ENCODE measurements at places on chromosomes 4 and X.

DNA sequence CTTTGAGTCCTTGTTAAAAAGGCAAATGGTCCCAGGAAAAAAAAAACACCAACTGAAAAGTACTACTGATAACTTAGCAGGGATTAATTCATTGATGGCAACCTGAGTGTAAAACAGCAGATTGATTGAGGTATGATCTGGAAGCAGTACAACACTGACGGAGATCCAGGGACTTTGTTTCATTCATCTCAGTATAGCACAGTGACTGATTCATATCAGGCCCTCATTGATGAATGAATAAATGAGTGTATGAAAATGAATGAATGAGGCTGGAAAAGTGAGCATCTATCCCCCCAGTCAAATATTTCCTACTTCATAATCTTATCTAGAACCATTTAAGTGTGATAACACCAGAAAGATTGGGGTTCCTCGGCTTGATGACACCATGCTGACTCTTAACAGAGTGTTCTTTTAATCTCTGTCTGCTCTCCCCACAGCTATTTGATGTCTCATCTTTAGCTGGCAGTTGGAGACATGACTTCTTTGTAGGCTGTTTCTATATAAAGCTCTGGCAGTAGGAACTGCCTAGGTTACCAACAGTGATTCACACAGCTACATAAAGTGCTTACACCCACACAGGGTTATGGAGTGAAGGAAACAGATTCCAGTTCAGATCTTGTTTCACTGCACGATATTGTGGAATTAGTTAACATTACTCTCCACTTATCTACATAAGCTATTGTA lies 18.6 kb upstream of the RNF128 start:
- DNase-seq = no peak

DNA sequence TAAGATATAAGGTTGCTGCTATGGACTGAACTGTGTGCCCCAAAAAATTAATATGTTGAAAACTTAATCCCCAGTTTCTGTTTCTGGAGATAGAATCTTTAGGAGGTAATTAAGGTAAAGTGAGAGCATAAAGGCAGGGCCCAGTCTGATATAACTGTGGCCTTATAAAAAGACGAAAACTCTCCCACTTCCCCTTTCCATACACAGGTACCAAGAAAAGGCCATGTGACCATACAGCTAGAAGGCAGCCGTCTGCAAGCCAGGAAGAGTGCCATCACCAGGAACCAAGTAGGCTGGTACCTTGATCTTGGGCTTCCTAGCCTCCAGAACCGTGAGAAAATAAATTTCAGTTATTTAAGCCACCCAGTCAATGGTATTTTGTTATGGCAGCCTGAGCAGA lies 550.3 kb downstream of the SMARCA1 start:
- no peak for DNase-seq

- peak; percentile 27 for DNase-seq
Observed at GRCh38 chrX:49884290-49884862, 5.1 kb downstream of the USP27X start.

DNA sequence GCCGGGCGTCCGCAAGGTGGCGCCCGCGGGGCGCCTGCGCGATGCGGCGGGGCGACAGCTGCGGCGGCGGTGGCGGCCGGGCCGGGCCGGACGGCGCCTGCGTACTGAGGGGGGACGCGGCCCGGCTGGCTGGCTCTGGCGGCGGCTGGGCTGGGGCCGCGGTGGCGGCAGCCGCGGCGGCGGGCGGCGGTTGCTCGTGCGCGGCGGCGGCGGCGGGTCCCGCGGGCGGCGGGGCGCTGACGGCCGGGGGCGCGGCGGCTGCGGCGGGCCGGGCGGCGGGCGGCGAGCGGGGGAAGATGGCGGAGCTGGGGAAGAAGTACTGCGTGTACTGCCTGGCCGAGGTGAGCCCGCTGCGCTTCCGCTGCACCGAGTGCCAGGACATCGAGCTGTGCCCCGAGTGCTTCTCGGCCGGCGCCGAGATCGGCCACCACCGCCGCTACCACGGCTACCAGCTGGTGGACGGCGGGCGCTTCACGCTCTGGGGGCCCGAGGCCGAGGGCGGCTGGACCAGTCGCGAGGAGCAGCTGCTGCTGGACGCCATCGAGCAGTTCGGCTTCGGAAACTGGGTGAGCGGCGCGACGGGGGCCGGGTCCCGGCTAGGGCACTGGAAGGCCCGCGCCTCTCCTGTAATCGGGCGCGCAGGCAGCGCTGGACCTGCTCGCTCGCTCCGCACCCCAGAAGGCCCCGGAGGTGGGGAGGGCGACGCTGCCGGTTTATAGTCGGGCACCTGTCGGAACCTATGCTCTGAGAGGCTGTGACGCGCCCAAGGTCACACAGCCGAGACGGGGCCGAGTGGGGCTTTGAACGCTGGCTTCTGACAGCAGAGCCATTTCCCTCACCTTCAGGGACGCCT lies at the start of gene TADA2B:
Gene TADA2B (plus strand): TSS at position 89 of the 853 bp plus-strand sequence. CDS start 208 bp downstream, at position 297.
- DNase-seq = peak; percentile 30

- DNase-seq = no peak
Observed at GRCh38 chrX:148872161-148872535, 371.7 kb downstream of the AFF2 start.

GRCh38 chr4:110007217-110007616 lies 94.5 kb downstream of the EGF start:
- no peak for DNase-seq

DNA sequence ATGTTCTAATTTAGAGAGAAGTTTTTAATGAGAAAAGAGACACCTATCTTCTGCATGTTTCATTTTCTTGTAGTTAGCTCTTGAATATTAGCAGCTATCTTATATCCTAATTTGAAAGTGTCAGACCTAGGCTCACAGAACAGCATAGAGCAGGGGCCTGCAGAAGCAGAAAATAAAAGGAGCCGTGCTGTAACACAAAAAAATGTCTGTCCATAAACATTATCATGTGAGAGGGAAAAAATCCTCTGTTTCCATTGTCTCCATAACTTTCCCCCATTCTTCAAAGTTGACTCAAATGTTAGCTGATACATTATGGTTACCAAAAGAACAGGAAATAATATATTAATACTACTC lies 329.2 kb upstream of the EPHA5 start:
- no peak for DNase-seq

- peak; percentile 80 for DNase-seq
Observed at GRCh38 chrX:65534450-65535292, at the start of gene LAS1L. Gene LAS1L, minus strand, starts transcription at chrX:65534787. Its CDS starts 72 bp downstream, at chrX:65534715.

GRCh38 chr4:27787195-27787594 lies 926.6 kb downstream of the STIM2 start:
- no peak for DNase-seq

GRCh38 chrX:69237236-69237635 lies 72.0 kb upstream of the PJA1 start:
- DNase-seq = no peak

- no peak for DNase-seq
Observed at GRCh38 chr4:24040811-24041210, 151.0 kb upstream of the PPARGC1A start.

- DNase-seq = no peak
Observed at GRCh38 chr4:112853662-112854256, 195.7 kb upstream of the ANK2 start.

DNA sequence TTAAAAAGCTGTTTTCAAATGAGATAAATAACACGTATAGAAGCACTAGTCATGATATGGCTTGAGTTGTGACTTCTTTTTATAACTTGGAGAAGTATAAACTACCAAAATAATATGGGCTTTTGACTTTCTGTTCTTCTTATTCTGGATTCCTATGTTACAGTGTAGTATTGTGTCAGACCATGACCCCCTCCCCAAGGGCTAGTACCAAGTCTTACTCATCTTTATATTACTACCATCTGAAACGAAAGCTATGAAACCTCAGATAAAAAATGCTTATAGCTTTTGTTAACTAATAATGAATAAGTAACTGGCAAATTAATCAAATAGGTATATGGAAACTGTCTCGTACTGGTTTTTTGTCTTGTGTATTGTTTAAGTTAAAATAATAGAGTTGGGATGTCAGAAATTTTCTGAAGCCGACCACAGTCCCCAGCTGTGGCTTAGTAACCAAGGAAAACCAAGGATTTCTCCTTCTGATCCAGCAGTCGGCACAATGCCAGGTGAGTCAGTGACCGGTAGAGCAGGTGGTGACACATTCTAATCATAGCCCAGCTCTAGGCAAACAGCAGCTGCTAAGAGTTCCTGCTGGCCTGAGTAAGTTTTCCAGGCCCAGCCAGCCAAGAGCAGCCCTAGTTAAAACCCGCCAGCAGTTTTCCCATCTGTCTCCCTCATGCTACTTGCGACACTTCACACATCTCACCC lies 163.3 kb upstream of the PRDX4 start:
- no peak for DNase-seq

DNA sequence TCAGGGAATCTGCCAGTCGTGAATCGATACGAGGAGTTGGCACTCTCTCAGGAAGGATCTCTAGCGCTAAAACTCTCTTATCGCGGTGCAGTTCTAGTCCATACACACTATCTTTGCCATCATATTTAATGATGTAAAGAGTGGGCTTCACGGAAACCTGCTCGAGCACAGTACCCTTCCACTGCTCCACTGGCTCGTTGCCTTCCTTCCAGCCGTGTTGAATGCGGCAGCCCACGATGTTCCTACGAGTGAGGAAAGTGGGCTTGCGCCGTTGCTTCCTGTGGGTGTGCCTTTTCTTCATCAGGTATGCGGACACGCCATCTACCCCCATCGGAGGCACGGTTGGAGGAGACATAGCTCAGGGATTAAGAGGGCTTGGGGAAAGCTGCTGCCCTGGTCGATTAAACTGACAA lies 661 bp downstream of the SPIN4 start:
- DNase-seq = peak; percentile 6

DNA sequence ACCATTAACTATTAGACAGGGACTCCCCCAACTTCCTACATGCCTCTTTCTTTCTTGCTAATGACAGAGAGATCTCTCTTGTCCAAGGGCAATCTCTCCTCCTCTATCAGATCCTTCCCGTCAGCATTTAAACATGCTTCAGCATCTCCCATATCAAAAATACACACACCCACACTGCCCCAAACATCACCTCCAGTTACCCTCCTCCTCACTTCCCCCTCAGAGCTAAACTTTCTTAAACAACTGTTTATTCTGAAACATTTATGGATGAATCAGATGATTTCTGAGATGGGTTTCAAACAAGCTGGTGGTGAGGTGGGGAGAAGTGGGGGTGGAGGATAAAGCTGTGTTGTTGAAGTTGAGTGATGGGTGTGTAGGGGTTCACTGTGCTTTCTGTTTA lies 23.5 kb downstream of the USP46 start:
- no peak for DNase-seq

DNA sequence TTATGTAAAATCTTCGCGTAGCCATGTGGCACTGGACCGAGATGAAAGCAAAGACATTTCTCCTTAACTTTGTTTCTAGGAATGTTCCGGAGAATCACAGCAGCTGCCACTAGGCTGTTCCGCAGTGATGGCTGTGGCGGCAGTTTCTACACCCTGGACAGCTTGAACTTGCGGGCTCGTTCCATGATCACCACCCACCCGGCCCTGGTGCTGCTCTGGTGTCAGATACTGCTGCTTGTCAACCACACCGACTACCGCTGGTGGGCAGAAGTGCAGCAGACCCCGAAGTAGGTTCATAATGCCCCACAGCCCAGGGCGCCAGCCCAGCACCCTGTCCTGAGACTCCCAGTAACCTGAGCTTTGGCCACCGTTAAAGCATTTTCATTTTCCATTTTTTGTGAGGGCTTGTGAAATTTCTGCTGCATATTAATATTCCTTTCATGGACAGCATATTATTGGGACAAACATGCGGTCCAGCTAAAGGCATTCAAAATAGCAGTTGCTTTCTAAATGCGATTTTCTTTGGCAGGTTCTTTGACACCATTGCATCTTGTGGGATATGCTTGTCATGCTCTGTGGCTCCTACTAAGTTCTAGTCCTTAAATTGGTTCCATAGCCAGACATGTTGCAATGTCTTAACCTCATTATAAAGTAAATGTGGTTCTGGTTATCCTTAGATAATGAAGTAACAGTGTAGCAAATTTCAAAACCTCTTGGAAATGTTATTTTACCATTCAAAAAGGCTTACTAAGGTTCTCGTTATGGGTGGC lies 49.1 kb upstream of the MSANTD1 start:
- no peak for DNase-seq

GRCh38 chr4:89511776-89512175 lies 204.2 kb upstream of the GPRIN3 start:
- no peak for DNase-seq

- no peak for DNase-seq
Observed at GRCh38 chr4:76795243-76795642, 102.7 kb downstream of the SOWAHB start.

GRCh38 chr4:83855044-83855443 lies 319.1 kb downstream of the GPAT3 start:
- DNase-seq = no peak

DNA sequence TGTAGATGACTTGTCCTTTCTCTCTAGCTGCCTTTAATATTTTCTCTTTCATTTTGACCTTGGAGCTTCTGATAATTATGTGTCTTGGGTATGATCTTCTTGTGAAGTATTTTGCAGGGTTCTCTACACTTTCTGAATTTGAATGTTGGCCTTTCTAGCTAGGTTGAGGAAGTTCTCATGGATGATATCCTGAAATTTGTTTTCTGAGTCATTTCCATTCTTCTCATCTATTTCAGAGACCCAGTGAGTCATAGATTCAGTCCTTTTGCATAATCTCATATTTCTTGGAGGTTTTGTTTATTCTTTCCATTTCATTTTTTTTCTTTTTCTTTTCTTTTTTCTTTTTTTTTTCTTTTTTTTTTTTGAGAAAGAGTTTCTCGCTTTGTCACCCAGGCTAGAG lies 585.7 kb upstream of the PABPC4L start:
- no peak for DNase-seq

DNA sequence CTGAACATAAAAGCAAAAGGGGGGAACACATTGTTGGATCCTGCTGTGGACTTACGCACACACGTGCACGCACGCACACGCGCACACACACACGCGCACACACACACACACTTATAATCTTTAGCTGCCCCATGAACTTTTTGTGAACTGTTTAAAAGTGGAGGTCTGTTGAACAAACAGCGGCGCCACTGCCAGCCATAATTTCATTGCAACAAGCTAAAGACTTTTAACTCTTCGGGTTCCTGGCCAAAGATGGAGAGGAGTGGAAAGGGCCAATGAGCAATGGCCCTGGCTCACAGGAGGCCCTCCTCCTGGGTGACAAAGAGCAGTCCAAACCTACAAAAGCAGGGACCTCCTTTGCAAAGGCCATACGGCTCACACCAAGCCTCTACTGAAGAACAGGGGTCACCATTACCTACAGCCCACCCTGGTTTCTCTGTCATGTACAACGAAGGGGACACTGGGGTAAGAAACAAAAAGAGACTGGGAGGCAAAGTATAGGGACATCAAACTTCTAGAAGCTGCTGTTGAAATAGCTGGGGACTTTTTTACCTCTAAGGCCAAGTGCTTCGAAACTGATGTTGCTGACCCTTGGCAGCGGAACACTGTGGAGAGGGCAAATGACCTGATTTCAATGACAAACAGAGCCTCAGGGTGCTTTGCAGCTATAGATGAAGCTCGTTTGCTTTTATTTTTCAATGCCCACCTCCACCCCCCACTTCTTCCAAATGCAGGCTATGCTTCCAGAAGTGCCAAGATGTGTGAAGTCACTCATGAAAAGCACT lies 16.7 kb downstream of the BCOR start:
- DNase-seq = no peak
